ENCODE measurements at places on chromosomes 7 and 10.

GRCh38 chr10:53548664-53549063 lies 776.1 kb upstream of the MBL2 start:
- no peak for DNase-seq

GRCh38 chr10:49837685-49838084 lies 75.6 kb upstream of the OGDHL start:
- DNase-seq: no peak

- DNase-seq: no peak
These were observed 303.4 kb downstream of the GFRA1 start for GRCh38 chr10:115969591-115969990.

DNA sequence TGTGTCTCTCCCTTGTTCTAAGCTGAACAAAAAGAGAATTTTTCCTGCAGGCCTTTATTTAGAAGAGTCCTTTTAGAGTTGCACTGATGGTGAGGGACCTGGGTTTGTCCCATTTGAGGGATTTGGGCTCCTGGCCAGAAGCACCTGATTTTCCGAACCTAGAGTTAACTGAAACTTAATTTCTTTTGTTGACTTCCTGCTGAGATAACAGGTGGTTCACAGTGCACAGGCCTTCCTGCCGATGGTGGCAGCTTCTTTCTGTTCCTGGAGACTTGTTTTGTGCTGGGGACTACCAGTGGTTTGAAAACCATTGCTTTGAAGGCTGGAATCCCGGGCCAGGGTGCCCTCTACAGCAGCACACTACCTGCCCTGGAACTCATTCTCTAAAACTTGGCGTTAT lies 99.2 kb downstream of the SUGCT start:
- DNase-seq: no peak

GRCh38 chr10:131943021-131943814 lies 38.5 kb downstream of the BNIP3 start:
- no peak for DNase-seq

- DNase-seq: no peak
These were observed 14.5 kb downstream of the PPP1R9A start for GRCh38 chr7:94921911-94922310.

DNA sequence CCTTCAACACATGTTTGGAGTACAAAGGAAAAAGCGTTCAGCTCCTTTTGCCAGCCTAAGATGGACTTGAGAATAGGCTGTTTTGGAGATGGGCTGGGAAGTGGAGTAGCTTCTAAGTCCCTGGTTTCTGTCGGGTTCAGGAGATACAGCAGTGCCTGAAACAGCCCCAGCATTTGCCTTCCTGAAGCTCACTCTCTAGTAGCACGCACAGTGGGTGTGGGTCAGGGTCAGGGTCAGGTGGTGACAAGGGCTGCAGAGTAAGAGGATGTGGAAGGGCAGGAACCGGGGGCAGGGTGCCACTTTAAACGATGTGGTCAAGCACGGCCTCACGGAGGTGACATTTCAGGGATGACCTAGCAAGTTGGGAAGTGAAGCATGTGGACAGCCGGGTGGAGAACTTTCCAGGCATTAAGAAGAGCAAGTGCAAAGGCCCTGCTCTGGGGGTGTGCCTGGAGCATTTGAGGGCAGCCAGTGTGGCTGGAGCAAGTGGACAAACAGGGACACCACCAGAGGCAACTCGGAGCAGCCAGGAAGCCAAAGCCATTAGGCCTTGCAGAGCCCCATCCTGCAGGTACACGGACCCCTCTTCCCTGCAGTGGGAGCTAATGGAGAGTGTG lies 382.2 kb upstream of the ZMIZ1 start:
- DNase-seq: no peak

DNA sequence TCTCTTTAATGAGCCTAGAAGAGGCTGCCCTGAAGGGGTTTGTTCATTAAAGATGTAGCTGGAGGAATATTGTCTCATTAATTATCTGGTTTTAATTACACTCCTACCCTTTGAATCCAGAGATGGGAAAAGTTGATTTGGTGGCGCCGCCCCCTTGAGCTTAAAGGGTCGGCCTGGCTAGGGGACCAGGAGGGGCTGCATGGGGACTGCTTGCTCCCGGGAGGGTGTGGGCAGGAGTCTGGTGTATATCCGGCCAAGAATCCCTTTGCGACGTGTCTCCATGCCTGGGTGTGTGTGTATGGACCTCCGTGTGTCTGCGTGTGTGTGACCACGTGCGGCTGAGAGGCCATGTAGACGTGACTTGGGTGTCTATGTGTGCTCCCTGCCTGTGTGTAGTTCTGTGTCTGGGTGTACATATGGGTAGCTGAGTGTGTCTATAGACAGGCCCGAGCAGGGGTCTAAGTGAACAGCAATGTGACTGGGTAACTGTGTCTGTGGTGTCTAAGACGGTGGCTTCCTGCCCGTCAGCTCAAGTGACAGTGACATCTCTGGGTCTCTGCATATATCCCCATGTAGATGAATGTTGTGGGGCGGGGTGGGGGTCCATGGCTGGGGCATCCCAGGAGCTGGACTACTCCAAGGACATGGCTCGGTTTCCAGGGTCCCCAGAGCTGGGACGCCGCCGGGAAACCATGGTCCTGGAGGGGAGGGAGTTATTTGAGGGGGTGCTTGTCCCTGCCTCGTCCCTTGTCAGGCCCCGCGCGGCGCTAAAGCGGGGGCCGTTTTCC lies 10.7 kb downstream of the LBX1 start:
- no peak for DNase-seq

- no peak for DNase-seq
These were observed 166.6 kb downstream of the VTI1A start for GRCh38 chr10:112613620-112614019.

GRCh38 chr7:140230516-140230860 lies 53.7 kb upstream of the KDM7A start:
- DNase-seq: peak; percentile 67

GRCh38 chr10:128158021-128158795 lies 32.0 kb upstream of the MKI67 start:
- no peak for DNase-seq

- DNase-seq: no peak
These were observed 94.4 kb downstream of the STRA8 start for GRCh38 chr7:135328053-135328452.

DNA sequence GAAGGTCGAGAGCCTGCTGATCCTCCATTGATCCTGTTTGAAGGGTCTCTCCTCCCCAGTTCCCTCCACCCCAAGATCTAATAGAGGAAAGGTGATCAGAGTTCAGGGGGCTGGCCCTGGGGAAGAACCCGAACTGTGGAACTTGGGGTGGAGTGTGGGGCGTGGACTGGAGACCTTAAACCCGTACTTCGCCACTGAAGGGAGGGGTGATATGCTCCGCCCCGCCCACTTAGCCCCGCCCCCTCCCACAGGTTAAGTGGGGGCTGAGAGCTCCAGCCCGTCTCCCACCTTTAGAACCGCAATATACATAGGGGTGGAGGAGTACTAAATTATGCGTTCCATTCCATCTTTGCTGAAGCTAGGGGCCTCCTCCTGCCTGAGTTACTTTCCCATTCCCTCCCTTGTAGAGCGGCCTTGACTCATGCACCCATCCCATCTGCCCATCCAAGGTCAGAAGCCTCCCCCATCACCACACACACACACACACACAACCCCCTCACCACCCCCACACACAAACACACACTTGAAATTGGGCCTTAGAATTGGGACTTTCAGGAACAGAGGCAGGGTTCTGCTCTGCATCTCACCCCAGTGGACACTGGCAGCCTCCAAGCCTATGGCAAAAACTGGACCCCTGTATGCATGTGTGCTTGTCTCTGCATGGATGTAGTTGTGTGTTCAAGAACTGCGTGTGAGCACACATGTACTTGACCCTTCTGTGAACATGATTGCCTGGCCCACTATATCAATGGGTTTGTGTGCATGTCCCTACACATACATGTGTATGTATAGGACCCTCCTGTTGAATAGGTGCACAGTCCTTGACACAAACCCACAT lies 991 bp downstream of the SEMA4G start:
- DNase-seq: no peak

DNA sequence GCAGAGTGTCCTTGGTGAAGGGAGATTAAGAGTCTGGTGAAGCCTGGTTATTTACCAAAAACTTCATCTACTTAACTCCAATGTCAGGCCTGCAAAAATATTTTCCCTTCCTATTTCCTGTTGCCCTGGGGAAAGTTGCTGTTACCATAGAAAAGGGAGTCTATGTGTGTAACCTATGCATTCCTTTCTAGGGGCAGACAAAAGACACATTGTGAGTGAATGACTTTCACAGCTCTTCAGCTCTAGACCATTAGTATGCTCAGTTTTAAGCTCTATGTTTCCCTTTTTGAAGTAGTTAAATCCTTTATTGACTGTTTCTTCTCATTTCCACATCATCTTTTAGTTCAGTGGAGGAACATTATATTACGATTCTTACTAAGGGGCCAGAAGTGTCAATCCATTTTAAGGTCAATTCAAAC lies 45.6 kb upstream of the SGCE start:
- DNase-seq: no peak

DNA sequence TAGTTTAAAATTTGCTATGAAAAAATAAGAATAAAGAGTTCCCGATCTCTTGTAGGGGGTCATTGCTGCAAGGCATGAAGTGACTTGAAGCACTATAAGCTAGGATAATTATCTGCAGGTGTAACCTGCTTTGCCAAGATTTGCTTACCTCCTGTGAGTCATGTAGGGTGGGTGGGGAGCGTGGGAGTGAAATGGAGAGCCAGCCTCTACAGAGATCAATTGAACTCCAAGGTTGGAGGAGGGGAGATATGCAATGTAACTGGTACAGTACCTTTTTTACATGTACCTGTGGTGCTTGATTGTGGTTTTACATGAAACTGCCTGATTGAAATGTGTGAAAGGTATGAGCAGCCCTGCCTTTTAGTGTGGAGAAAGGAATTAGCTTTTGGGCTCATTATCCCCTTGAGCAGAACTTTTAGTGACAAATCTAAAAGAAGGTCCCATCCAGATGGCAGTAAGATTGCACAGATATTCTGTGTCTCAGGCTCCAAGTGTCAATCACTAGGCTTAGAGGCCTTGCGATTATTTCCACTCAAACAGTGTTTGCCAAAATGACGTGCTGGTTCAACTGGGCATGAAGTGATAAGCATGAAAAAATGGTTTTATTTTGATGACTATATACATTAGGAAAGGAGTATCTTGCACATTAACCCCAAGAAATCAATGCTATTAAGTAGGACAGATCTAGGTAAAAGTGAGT lies 138.6 kb upstream of the GRB10 start:
- DNase-seq: no peak

- peak; percentile 8 for DNase-seq
These were observed 527 bp upstream of the HERPUD2 start for GRCh38 chr7:35695473-35695850.

GRCh38 chr10:89337484-89337883 lies 9.7 kb downstream of the IFIT3 start:
- no peak for DNase-seq
